ENCODE measurements at places on chromosomes 5 and 9. TPM values are rescaled to one million over a fixed set of nuclear protein-coding genes. Genes with fewer than 3 reads are reported as not detected.

The NPR3 gene
- total RNA-seq = 2.9 TPM

The GZMA gene
- total RNA-seq = not detected

The PAEP gene
- total RNA-seq = not detected

The ZNF474 gene
- 0.64 TPM for total RNA-seq

The HRCT1 gene
- total RNA-seq = 0.97 TPM

The SHOC1 gene
- under 0.01 TPM for total RNA-seq

The FOXD4L4 gene
- not detected for total RNA-seq

The CD14 gene
- 0.97 TPM for total RNA-seq

The CATSPER3 gene
- not detected for total RNA-seq

The GPR151 gene
- not detected for total RNA-seq

The CHSY3 gene
- total RNA-seq = 9.9 TPM

The CCNO gene
- total RNA-seq = 0.32 TPM

The IL5 gene
- total RNA-seq = not detected

The ARID3C gene
- total RNA-seq = not detected

The CD72 gene
- 0.86 TPM for total RNA-seq

DNA sequence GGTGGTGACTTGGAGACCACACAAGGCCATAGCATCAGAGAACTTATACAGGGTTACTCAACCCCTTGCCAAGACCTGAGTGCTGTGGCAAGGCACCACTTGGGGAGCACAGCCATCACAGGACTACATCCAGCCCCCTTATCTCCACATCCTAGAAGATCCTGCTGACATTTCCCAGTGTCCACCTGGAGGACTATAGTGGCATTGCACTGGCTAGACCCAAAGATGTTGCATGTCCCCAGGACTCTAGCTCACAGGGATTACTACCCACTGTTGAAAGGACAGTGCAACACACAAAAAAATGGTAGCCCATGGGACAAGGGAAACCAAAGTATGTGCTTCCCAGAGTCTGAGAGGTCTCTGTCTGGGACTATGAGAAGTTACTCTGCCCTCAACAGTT lies 411.1 kb upstream of the NUDT12 start:
- DNase-seq = no peak

DNA sequence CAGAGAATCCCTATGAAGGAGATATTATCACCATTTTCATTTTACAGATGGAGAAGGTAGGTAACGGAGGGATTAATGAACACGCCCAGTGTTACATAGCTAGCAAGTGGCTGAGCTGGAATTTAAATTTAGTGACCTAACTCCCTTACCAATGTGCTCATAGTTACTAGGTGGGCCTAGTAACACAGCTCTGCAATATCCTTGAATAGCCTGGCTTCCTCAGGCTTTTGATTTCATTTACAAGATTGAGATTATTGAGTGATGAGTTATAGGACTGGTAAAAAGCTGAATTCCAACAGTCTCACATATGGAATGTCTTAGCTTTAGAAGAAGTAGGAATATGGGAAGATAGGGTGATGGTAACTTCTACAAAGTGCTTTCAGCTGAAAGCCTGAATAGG lies 336.3 kb upstream of the KIF2A start:
- DNase-seq = no peak

DNA sequence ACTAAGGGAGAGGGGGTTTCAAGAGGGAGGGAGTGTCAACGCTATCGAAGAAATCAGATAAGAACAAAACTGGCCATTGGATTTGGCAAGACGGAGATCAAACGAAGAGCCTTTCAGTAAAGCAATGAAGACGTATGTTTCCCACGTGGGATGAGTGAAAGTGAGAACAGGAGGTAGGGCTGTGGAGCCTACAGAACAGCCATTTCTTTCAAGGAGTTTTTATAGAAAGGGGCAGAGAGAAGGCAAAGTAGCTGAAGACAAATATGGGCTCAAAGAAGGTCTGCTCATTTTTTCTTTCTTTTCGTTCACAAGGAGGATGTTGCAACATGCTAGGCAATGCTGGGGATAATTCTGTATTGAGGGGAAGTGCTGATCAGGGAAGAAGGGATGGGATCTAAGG lies 98.3 kb downstream of the SUSD1 start:
- DNase-seq = no peak

DNA sequence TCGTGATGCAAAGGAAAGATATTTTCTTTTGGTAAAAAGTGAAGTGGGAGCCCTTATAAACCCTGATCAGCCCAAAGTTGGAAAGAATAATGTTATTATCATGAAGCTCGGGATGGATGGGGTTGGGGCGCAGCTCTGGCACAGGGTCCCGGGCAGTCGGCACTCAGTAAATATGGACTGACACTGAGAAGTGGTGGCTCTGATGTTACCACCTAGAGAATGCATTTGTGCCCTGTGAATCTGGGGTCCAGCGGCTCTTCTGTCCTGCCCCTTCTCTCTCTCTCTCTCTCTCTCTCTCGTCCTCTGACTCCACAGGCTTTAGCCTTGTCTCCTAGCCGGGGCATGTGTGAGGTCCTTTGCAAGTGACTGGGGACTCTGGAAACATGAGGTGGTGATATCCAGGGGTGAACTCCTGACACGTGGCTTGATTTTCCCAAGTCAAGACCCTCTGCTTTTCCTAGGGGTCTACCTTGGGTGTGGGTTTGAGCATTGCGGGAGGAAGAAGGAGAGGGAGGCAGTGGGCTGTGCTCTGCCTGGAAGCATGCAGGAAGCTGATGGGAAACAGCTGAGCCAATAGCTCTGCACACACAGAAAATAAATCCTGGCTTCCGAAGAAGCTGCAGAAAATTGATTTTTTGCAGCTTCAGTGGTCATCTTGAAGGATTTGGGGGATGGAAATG lies 162.7 kb downstream of the MACROH2A1 start:
- no peak for DNase-seq

DNA sequence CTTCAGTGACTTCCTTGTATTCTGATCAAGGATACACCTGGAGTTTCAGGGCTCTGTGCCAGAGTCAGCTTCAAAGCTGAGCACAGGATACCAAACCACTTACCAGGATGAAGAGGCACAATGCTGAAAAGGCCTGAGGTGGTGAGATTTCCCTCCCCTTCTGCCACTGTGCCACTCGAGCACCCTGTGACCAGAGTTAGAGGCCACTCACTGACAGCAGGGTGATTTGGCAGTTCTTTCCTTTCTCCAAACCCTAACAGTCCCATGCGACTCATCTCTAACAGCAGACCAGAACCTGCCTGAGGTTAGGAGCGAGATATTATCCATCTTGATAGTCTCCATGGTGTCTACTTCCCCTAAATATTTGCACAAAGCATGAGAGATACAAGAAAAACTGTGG lies 1.8 kb downstream of the PLGRKT start:
- DNase-seq = no peak

DNA sequence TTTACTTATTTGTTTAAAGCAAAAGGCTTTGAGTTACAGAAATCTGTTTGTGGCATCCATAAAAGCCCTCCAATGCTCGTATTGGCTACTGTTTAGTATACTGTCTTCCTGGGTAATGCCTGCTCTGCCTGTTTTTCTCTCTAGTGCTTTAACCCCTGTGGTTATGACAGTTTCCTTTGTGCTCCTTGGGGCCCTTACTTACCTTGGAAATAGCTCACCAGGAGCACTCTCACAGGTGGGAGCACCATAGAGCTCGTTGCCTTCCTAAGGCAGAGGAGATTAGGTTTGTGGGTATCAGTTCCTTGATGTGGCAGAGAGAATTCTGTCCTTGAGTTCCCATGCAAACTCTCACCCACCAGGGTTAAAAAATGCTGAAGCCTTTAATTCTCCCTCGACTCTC lies 242.8 kb downstream of the CDH18 start:
- DNase-seq = no peak

DNA sequence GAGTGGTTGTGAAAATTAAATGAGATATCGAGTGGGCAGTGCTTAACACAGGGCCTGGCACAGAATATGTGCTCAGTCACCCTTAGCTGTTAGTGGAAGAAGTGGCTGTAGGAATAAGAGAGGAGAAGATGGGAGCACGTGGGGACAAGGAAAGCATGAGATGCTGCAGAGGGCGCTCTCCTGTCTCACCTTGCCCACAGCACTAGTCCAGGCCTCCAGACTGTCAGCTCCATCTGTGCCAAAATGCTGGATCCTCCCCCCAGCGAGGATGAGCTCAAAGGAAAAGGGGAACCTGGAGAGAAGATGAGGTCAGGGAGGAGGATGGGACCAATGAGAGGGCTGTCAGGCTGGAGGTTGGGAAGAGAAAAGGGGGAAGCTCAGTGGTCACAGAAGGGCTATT lies 12.5 kb downstream of the ARAP3 start:
- no peak for DNase-seq

GRCh38 chr5:39231705-39232525 lies 12.6 kb upstream of the FYB1 start:
- no peak for DNase-seq

DNA sequence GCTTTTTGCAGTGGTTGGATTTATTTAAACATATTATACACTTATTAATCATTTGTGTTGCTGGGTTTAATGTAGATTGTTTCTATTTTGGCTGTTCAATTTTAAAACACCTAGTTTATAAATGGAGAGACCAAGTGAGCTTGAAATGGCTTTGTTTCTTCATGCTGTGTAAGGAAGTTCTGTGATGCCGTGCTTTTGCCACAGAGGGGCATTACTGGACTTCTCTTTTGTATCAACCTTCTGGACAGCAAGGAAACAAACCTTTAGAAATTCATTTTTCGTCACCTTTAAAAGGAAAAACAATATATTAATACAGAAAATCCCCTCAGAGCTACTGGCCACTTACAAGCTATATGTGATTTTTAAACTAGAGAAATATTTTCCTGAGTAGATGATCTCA lies 81.9 kb downstream of the DMRTA1 start:
- no peak for DNase-seq

- peak; percentile 69 for DNase-seq
Measured at GRCh38 chr9:95003689-95004410, 277.4 kb downstream of the AOPEP start.

DNA sequence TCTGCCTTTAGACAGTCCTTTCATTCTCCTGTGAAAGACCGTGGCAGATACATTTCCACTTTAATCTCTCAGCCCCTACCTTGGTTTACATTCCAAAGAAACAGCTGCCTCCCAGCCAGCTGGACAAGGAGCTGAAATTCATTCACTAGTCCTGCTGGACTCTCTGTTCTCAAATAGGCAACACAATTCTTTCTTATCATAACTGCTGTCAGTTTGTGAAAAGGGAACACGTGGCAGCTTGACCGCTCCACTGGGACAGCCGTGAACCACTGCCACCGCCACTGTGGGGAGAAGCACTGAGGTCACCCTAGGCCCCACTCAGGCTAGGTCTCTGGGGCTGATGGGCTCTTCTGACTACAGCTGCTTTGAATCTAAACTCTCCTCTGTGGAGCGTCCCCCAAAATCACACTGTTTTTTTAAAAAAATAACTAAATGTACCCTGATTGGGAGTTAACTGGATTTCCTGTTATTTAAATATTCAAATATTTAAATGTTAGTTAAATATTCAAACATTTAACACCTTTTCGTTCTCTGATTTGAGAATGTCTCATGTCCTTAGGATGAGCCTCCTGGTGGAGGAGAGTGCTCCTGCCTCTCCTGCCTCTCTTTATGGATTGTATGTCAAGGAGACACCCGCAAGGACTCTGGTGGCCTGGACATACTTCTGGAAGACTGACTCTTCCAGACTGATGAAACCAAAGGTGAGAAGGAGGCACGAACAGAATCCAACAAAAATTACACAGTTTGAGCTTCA lies 120.1 kb downstream of the BOD1 start:
- peak; percentile 32 for DNase-seq

DNA sequence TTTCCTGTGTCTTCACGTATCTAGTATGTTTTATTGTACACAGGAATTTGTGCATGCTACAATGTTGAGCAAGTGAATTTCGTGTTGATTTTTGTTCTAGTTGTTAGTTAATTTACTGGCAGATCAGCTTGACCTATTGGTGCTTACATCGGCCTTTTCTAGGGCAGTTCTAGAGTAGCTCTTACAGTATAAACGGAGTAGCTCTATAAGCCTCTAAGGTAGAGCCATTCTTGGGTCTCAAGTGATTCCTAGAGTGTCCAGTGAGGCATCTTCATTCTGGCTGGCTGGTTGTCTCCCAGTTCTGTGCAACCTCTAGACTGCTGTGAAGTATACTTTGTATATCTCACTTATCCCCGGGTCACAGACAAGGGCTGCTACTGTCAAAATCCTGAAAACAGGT lies 364.6 kb downstream of the CDH10 start:
- DNase-seq = no peak

GRCh38 chr5:75067434-75067833 lies 15.1 kb upstream of the GCNT4 start:
- DNase-seq = no peak

DNA sequence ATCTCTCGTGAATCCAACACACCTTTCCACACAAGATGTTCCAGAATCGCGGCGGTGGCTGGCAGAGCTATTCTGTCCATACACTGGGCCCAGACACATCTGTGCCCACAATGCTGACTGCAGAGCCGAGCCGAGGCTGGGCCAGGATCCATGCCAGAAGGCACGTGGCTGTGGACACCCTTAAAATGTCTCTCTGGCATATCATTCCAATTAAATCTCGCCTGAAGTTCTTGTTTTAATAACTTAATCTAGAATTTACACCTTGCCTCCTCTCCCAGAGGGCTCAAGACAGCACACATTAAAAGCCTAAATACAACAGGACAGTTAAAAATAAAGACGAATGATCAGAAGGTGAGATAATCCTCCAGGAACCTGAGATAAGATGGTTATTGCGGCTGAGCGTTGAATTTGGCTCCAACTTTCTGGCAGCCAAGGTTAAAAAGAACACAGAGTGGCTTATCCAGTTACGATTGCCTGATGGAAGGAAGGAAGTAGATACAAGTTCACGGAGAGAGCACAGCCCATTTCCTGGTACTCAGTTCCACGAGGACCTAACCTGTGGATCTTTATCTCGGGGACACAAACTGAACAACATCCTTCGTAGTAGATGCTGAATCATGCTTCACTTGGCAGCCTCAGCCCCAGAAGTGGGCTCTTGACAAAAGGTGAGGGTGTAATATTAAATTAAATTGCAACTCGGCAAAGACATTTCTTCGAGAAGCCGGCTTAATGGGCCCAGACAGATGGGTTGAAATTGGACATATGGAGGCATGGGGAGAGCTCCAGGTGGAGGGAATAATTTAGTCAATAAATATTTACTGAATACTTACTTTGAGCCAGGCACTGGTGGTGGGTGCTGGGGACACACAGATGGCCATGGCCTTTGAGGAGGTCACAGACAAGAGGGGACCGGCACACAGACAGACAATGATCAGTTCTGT lies 86.0 kb upstream of the TBC1D2 start:
- no peak for DNase-seq

- no peak for DNase-seq
Measured at GRCh38 chr5:67133217-67133616, 63.4 kb downstream of the CD180 start.

- no peak for DNase-seq
Measured at GRCh38 chr5:57940236-57940635, 457.6 kb upstream of the ACTBL2 start.

- peak; percentile 86 for DNase-seq
Measured at GRCh38 chr9:27591093-27591492, 17.8 kb upstream of the C9orf72 start.

Data from fibroblast of villous mesenchyme (primary cell).